ENCODE measurements at places on chromosomes 12 and 14.

DNA sequence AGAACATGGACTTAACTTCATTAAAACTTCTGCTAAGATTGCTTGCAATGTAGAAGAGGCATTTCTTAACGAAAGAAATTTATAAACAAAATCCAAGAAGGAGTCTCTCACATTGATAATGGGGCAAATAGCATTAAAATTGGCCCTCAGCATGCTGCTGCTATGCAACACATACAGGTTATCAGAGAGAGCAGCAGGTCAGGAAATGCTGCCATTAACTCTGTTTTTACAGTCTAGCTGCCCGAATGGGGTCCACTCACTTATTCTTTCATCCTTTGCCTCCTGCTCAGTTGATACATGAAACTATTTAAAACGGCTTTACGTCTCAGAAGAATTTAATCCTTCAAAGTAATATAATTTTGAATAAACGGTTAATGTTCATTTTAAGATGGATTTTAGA lies 620.4 kb downstream of the SLC16A7 start:
- DNase-seq, result no peak

DNA sequence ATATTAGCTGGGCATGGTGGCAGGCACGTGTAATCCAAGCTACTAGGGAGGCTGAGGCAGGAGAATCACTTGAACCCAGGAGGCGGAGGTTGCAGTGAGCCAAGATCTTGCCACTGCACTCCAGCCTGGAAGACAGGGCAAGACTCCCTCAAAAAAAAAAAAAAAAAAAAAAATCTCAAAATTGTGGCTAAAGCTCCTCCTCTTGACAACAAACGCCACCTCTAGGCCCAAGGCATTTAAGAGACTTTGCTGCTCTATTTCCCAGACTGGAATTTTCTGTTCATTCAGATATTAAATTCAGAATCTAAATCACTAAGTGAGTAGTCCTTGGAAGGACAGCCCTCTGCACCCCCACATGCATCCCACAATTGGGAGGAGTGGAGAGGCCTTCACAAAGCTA lies 1.4 kb downstream of the ZFYVE1 start:
- no peak for DNase-seq

DNA sequence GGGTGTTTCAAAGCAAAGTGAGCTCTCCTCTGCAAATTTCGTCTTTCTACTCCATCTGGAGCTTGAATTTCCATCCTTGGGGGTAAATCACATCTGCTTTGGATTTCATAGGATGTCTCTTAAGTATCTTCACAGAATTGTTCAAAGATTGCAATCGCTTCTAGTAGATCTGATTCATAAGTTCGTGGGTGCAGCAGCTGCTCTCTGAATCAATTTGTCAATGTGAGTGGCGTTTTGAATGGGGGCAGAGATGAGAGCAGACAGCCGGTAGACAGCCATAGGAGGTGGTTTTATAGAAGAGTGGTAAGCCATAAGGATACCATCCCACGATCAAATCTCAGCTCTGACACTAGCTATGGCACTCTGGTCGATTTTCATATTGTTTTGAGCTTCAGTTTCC lies 146.0 kb upstream of the RPH3A start:
- DNase-seq, result no peak

GRCh38 chr14:54337314-54337713 lies 59.5 kb upstream of the CDKN3 start:
- DNase-seq, result no peak

- DNase-seq, result no peak
Observed at GRCh38 chr14:92314182-92314581, 8.8 kb upstream of the SLC24A4 start.

- DNase-seq, result no peak
Observed at GRCh38 chr14:73997108-73997943, 21.8 kb downstream of the ENTPD5 start.

DNA sequence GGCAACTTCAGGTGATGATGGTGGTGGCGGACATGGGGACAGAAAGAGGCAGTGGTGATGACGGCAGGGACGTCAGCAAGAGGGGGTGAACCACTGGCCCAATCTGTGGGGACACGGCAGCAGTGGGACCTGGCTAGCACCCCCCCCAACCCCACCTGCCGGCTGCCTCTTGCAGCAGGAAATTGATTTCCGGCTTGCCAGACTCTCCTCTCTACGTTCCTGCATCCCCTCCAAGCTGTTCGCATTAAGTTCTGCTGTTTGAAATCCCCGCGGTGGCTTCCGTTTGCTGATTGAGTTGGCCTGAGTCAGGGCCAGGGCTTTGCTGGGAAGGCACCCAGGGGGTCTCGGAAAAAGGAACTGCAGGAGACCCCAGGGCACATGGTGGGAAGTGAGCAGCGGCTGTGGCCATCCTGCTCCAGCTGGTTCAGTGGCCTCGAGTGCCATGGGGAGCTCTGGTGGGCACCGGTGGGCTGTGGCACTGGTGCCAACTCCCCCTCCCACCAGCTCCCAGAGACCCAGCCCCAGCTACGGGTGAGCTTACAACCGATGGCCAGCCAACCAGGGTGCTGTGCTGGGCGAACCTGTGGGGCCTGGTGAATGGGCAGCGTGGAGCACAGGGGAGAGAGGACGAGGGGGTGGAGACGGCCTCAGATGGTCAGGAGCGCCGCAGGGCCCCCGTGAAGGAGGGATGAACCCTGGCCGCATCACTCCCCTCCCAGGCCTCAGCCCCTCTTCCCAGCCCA lies 14.6 kb upstream of the NUDT14 start:
- DNase-seq, result no peak

GRCh38 chr12:10393291-10393690 lies 3.5 kb upstream of the KLRK1 start:
- DNase-seq, result no peak

- DNase-seq, result no peak
Observed at GRCh38 chr12:109822951-109823411, 10.2 kb downstream of the TRPV4 start.

- no peak for DNase-seq
Observed at GRCh38 chr14:101776344-101776743, 14.8 kb downstream of the PPP2R5C start.

- no peak for DNase-seq
Observed at GRCh38 chr14:22547948-22548750, 40.9 kb downstream of the DAD1 start.

DNA sequence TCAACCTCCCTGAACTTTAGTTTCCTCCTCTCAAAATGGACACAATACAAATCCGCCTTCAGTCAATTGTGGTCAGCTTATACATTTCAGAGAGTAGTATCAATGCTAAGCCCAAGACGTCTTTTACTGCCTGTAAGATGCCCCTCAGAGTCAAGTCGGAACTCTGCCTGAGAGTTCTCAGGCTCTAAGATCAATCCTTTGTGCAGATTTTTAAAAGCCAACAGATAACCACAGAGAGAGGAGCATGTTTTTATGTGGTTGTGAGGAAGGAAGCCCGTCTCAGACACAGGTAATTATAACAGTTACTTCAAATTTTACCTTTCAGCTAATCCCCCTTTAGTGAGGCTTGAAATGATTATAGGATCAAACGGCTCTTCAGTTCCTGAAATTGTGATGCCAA lies 91.6 kb downstream of the HELB start:
- no peak for DNase-seq

DNA sequence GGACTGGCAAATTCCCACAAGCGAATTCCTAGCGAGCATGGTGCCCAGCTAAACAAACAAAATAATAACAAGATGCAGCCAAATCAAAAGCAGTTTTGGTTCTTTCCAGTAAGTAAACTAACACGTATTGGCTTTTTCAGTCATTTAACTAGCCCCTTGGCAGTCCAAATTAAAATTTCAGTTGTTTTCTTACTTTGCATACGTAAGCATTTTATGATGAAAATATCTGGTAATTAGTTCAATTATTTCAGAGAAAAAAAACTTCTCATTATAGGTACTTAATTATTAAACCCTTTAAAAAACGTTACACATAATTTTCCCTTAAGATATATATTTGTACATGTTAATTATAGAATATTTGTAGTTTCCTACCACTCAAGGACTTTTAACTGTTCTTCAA lies 70.1 kb downstream of the ST8SIA1 start:
- no peak for DNase-seq

DNA sequence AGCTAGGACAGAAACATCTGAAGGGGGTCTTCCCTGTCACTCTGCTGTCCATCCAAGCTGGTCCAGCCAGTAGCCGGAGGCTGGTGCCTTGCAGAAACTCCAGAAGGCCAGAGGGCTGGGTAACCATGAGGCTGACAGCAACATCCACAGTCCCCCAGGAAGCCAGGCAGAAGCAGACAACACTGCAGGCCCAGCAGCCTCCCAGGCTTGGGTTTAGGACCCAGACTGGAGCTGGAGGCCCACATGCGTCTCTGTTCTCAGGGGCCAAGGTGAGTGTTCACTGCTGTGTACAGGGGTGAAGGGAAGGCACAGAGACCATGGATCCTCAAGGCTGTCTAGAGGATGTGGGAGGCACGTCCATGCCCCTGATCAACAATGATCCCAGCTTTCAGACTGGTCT lies 136.4 kb upstream of the PRMT8 start:
- no peak for DNase-seq

- no peak for DNase-seq
Observed at GRCh38 chr14:32883188-32883587, 55.5 kb upstream of the NPAS3 start.

DNA sequence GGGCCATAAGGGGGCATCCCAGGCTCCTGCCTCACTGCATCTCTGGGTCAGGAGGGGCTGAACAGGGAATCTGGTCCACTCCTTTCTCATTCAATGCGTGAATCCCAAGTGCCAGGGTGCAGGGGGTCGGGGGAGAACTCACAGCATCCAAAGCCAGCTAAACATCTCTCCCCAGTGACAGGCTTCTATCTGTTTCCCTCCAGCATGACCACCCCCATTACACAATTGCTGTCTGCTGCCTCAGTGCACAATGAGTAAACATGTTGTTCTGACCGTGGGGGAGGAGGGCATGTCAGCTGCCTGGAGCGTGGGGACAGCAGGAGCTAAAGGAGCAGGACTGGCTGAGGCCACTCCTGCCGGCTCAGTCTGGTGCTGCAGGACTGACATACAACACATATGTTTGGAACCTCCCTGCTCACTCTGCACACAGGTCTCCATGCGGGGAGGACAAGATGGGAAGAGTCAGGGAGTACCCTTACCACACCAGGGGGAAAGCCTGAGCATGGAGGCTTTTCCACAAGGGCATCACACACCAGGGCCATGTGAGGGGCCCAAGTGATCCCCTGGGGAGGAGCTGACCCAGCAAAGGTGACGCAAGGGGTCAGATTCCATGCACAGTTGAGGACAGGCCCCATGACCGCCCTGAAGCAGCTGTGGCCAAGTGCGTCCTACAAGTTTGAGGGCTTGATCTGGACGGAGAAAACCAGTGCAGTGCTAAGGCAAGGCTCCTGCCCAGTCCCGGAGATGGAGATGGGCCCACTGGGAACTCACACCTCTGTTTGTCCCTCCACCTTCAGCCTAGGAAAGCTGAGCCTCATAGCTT lies 1.4 kb downstream of the TNS2 start:
- no peak for DNase-seq

- DNase-seq, result no peak
Observed at GRCh38 chr12:28645436-28645835, 455.2 kb downstream of the CCDC91 start.

DNA sequence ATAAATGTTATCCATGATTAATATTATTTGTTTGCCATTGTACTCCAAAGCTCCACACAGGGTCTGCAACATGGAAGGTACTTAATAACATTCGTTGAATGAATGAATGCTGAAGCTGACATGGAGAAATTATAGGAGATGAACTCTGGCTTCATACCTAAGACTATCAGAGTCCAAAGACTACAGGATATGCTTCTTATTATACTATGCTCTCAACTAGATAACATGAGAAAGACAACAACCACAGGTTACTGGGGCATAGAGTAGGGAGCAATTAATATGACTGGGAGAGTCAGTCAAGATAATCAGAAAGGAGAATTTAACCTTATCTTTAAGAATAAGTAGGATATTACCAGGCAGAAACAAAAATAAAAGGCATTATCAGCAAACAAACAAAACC lies 236.3 kb upstream of the SOX5 start:
- no peak for DNase-seq

- DNase-seq, result no peak
Observed at GRCh38 chr12:30546121-30546520, 149.5 kb downstream of the IPO8 start.

GRCh38 chr12:68871921-68872320 lies 61.0 kb downstream of the CPM start:
- no peak for DNase-seq

- no peak for DNase-seq
Observed at GRCh38 chr12:106994579-106995220, 7.8 kb upstream of the MTERF2 start.

DNA sequence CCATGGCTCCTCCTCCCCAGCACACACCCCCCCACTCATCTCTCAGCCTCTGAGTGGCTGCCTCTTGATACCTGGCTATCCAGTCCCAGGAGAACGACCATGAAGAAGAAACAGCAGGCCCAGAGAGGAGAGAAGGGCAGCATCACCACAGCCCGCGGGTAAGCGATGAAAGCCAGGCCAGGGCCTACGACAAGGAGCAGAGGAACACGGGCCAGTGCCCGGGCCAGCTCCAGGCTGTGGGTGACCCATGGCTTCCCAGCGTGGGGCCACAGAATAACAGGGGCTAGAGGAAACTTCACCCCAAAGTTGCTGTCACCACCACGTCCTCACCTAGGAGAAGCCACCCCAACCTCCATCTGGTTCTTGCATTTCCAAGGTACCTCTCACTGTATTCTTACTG lies 10.4 kb upstream of the SLC6A12 start:
- no peak for DNase-seq

DNA sequence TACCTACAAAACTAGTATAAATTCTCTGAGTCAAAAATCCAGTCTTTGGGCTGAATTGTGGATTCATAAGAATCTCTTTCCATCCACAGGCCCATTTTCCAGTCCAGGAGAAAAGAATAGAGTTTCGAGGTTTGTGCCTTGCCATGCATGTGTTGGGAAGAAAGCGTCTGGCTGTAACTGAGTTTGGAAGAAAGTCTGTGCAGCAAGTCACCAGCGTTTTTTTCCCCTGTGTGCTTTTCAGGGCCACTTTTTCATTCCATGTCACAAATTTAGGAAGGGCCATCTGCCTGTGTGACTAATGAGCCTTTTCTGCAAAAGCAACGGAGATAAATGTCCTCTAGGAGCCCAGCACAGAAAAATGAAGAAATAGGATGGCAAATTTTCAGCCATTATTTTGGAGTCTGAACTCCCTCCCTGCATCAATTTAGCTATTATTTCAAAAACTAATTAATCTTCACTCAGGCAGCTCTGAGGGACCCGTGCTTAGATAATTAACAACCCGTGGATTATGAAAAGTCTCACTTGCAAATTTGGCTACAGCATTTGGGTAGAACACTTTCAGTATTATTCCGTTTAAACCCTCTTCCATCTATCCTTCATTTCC lies 261.5 kb downstream of the SUDS3 start:
- no peak for DNase-seq

GRCh38 chr14:68563251-68564131 lies 229.4 kb downstream of the ZFP36L1 start:
- DNase-seq, result no peak

Data from NCI-H526 treated with DMSO at 0.1 percent for 48 hours (cell line).